Stimulated activated CD8-positive, alpha-beta memory T cell treated with anti-CD3 and anti-CD28 coated beads, Interleukin-15, amount 100 ng/mL, for 24 hours (primary cell): ENCODE measurements at places on chromosomes 2 and 18.

- DNase-seq: no peak
Observed at GRCh38 chr2:25651782-25652455, 21.5 kb downstream of the DTNB start.

DNA sequence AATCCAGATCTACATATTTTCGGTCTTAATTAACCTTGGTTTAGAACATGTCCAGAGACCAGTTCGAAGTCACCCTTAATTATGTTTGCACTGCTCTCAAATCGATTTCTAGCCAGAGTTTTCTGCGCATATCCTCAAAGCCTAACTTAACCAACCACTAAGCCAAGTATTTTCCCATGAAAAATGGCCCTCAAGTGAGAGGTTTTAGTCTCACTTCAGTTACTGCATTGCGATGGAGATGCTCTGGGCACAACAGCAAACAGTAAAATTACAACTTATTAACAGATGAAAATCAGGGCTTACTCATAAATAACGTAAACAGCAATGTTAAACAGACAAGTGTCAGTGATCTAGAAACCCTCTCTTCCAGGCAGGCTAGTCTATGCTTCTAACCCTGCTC is 4.5 kb downstream of the RTN4 start:
- DNase-seq: no peak

DNA sequence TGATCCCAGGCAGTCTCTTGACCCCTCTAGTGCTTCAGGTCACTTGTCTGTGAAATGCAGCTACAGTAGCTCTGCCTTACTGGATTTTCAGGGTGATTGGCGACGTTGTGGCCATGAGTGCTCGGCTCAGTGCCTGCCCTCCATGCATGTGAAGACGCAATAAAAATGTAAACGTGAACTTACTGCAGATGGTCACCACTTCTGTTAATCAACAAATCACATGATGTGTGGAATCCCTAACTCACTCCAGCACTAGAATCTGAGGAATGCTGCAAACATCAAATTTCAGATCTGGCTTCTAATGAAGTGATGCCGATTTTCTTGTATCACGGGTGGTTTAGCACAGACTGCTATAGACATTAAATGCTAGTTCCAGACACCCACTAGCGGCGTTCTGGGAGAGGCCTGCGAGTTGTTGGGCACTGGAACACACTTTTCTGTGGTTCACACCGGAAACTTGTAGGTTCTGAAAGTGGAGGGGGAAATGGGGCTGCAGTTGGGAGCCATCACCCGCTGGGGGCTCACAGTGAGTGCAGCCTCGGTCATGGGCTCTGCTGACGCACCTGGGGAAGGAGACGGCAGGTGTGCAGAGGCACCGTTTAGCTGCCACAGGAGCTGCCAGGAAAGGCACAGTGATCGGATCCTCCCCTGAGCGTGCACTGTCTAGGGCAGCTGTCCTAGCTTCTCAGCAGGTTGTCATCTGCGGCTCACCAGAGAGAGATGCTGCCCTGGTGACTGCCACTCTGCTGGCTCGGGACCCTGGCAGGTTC is 6.5 kb downstream of the CNDP1 start:
- no peak for DNase-seq

DNA sequence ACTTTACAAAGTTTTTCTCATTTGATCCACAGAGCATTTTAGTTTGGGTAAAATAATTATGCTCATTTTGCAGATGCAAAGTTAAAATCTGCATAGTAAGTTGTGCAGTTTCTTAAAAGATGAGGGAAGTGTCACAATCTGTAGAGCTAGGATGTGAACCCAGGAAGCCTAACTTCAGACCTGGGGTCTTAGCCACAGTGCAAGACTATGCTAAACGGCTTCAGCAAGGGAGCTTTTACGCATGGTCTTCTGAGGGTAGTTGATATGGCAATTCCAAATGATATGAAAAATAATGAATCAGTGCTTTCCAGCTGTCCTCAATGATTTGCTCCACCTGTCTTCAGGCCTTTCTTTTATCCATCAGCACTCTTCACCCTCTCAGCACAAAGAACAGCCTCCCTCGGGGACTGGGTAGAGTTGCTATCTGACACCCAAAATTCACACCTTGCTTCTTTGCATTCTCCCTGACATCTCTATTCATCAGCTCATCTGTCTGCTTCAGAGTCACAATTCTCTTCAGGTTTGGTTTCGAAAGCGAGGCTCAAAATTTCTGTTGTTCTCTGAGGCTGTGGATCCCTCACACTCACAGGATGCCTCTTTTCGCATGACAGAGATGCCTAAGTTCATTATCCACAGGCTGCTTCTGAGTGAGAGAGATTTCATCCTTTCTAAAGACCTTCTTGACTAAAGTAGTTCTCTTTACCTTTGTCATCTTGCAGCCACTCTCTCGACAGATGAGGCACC is 302.5 kb downstream of the NRXN1 start:
- DNase-seq: no peak

DNA sequence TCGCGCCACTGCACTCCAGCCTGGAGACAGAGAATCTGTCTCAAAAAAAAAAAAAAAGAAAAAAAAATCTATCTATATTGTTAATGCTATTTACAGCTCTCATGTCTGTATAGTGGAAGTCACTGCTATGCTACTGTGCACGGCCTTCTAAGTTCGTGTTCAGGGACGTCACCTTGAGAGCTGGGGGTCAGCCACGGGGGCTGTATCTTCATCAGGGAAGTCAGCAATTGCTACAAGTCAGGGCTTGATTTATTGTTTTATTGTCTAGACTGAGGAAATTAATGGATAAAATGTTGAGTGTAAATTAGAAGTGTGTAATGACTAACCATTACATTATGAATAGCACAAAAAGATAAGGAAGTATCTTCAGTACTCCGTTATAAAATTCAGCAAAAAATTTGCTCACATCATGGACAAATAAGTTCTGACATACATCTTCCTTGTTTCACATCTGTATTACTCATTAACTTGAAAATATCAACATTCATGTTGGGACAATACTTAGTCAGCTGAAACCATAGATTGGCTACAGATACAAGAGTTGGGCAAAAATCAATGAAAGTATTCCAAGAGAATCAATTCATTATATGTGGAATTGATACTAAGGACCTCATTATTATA is 136.6 kb upstream of the SEC11C start:
- DNase-seq: no peak

DNA sequence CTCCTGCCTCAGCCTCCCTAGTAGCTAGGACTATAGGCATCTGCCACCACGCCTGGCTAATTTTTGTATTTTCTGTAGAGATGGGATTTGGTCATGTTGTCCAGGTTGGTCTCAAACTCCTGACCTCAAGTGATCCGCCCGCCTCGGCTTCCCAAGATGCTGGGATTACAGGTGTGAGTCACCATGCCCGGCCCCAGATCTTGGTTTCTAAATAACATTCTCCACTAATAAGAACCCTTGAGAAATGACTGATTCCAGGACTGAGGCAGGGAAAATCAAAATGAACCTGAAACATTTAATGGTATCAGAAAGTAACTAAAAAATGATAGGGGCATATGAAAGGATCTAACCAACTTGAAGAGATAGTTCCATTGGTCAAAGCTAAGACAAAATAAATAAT is 34.0 kb downstream of the BMPR2 start:
- DNase-seq: no peak

DNA sequence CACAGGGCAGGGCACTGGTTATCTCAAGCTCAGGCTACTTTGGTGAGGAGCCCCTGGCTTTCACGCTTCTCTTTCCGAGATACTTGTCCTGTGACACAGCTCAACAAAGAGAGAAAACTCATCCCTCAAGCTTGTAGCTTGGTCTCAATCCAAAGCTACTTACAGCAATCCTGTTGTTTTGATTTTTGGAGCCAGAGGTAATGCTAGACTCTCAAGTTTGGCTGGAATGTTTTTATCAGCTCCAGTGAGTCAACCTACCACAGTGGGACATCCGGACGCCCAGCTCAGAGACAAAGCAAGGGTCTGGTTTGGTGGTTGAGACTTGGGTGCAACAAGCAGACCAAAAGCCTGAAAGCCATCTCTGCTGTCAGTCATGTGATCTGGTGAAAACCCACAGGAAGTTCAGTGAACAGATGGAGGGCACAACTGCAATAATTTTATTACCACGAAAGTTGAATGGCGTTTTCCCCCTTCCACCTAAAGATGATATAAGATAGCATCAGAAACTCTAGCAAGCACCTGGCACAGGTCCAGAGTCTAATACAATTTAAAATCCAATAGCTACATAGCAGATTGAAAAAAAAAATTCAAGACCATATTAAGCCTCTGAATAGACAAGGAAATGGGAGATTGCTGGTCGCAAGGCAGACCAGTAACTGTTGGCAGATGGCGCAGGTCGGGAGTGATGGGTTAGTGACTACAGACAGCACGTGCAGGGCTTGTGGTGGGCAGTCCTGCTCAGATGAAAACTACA is 102.3 kb upstream of the SMAD7 start:
- DNase-seq: no peak

- no peak for DNase-seq
Observed at GRCh38 chr2:8923183-8923582, 80.3 kb downstream of the MBOAT2 start.

- DNase-seq: no peak
Observed at GRCh38 chr2:2839782-2840531, 508.9 kb upstream of the MYT1L start.

- DNase-seq: no peak
Observed at GRCh38 chr2:19785447-19785846, 116.3 kb downstream of the TTC32 start.

DNA sequence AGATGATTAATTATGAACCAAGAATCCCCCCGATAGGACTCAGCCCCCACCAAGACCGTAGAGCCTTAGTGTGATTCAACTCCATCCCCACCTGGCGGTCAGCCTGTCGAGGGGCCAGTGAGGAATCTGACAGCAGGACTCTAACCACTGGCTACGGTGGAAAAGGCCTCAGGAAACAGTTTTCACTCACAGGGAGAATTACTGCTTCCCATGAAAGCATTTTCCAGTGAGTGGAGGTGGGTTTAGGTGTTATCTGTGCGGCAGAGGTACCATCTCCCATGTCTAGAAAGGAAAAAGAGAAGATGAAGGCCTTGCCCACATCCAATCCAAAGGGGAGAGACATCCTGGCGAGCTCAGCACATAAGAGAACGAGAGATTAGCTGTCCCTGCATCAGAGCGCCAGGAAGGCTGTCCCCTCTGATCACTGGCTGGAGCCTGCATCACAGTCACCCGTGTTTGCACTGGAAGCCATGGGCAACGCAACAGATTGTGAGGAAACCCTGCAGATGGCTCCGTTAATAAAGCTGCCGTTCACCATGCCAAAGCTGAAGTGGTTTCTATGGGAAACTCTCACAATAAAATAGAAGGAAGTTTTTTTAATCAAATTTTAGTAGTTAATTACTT is 22.3 kb downstream of the COX7A2L start:
- DNase-seq: no peak

DNA sequence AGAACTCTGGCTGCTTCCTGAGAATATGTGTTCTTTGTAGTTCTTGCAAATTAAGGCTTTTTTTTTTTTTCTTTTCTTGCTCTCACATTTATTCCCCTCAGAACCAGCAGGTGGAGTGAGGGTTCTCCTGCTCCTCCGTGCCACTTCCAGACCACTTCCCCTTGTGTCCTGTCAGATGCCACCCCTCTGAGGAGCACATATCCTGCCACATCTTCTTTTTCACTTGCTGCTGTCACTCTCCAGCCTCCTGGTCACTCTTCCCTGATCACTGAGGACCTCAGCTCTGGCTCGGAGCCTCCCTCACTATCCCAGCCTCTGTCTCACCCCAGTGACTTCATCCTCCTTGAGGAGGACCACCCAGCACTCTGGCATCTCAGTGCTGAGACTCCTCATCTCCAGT is 100.5 kb downstream of the TACR1 start:
- DNase-seq: no peak

GRCh38 chr2:47339745-47340541 is 63.0 kb upstream of the MSH2 start:
- no peak for DNase-seq

GRCh38 chr2:196980001-196980400 is 53.5 kb upstream of the PGAP1 start:
- no peak for DNase-seq

- DNase-seq: no peak
Observed at GRCh38 chr2:96091141-96091710, 25.1 kb downstream of the ADRA2B start.

DNA sequence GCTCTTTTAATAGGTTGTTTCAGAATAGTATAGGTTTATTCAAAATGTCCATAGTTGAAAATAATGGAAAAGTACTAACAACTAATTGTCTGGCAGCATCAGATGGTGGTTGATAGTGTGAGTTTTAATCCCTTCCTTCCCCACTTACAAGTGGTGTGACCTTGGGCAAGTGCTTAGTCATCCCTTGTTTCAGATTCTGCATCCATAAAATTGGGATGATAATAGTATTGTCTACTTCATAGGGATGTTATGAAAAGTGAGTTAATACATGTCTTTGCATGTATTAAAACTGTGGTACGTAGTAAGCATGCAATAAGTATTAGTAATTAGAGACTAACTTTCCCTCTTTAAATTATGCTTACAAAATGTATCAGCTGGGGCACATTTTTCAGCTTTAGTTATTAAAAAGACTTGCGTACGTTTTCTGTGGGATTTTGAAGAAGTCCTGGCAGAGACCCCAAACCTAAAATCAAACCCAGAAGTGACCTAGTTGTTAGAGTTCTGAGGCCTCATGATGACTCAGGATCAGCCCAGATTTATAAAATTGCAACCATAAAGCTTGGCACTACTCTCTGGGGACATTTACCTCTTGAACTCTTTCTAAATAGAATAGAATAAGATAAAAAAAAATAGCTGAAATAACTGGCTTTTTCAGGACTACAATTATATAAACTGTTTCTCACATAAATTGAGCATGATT is 8.6 kb downstream of the ITGA4 start:
- no peak for DNase-seq

DNA sequence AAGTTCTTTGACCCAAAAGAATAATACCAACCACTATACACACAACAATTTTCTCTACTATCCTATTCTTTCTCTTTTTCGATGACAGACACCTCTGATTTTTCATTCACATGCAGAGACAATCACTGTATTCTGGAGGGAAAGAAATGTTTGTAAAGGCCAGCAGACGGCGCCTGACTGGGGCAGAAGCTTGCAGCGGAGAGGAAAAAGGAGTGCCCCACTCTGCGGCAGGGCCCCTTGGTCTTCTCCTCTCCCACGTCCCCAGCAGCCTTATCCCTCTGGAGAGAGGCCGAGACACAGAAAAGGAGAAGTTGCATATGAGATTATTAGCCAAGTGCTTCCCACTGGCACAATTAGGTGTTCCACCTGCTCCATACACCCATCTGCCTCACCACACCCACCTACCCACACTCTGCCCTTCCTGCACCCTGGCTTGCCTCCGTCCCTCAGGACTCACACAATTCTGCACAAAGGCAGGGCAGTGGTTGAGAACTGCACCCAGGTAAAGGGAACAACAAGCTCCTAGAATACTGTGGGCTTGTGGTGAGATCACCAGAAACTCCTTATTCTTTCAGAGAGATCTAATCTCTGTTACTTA is 687.3 kb downstream of the NRXN1 start:
- DNase-seq: no peak
